ENCODE measurements at places on chromosomes 7 and 10. TPM values are rescaled to one million over a fixed set of nuclear protein-coding genes. Genes with fewer than 3 reads are reported as not detected.

Gene AGFG2
- 5.7 TPM for total RNA-seq

Gene FEZF1
- 12.7 TPM for total RNA-seq

Gene CYTH3
- total RNA-seq: 20.1 TPM

- peaks cover 3% of the 10 kb centered on the region for H3K27me3 ChIP-seq
- peaks cover 28% of the 10 kb centered on the region for H3K4me1 ChIP-seq
- H3K4me3 ChIP-seq: no peak overlapping the region
- H3K36me3 ChIP-seq: peaks cover 4% of the 10 kb centered on the region
- DNase-seq: peak; percentile 65
Measured at GRCh38 chr7:91034459-91035368, 229.5 kb upstream of the FZD1 start.

GRCh38 chr7:148084138-148084537 lies 506.4 kb upstream of the C7orf33 start:
- no peaks in the 10 kb centered on the region for H3K27me3 ChIP-seq
- DNase-seq: peak; percentile 68
- no peak overlapping the region for H3K4me3 ChIP-seq
- peaks cover 8% of the 10 kb centered on the region for H3K4me1 ChIP-seq
- peaks cover 23% of the 10 kb centered on the region for H3K36me3 ChIP-seq
- H3K27ac ChIP-seq: no peak overlapping the region

Data from glutamatergic neuron (in vitro differentiated cells).